ENCODE measurements at places on chromosomes 4 and X.

GRCh38 chrX:143873343-143873742, 10.5 kb upstream of the UBE2NL start:
- DNase-seq, result no peak

DNA sequence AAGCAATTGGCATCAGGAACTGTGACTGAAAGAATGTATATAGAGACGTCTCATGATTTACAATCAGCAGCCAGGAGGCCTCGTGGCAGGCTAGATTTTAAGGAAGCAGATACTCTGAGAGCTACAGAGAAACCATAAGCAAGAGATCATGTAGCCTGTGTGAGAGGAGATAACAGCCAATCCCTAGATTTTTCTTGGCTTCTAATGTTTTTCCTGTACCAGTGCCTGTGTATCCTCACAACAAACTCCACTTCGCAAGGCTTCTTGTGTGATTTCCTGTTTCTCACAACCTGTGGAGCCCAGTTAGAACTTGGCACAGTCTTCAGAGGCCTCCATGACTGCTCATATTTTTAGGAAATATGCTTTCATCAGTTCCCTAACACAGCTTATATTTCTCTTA, 147.9 kb downstream of the PTCHD1 start:
- DNase-seq, result no peak

- no peak for DNase-seq
Measured at GRCh38 chr4:150477869-150478268, 104.1 kb upstream of the MAB21L2 start.

DNA sequence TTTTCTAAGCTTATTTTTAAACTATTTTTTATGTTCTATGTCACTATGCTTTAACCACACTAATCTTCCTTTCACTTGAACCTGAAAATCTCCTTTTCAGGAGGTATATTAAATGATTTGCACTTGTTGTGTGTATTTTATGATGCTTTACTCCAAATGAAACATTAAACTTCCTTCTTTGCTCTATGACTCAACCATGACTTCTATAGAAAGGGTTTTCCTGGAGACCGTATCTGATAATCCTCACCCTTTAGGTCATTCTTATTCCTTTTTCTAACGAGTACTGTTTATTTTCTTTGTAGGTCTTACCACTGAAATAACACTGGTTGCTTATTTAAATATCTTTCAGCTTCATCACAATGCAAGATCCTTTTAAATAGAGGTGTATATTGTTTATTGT, 1163.2 kb downstream of the PCDH18 start:
- DNase-seq, result no peak
